ENCODE measurements at places on chromosomes 1 and 21.

DNA sequence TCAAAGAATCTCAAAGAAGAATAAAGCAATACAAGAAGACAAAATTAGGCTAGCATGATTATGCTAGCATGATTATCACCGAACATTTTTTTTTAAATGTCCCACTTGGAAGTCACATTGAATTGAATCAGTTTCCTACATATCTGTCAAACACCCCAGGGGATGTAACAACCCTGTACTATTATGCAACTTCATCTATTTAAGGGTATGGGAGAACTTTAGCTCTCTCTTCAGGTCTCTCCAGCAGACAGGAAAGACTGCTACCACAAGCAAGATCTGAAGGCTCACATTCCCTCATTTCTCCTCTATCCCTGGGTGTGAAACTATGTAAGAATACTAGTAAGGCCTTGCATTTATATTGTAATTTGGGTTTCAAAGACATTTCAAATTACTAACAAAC is 52.8 kb downstream of the EDEM3 start:
- DNase-seq, result no peak

DNA sequence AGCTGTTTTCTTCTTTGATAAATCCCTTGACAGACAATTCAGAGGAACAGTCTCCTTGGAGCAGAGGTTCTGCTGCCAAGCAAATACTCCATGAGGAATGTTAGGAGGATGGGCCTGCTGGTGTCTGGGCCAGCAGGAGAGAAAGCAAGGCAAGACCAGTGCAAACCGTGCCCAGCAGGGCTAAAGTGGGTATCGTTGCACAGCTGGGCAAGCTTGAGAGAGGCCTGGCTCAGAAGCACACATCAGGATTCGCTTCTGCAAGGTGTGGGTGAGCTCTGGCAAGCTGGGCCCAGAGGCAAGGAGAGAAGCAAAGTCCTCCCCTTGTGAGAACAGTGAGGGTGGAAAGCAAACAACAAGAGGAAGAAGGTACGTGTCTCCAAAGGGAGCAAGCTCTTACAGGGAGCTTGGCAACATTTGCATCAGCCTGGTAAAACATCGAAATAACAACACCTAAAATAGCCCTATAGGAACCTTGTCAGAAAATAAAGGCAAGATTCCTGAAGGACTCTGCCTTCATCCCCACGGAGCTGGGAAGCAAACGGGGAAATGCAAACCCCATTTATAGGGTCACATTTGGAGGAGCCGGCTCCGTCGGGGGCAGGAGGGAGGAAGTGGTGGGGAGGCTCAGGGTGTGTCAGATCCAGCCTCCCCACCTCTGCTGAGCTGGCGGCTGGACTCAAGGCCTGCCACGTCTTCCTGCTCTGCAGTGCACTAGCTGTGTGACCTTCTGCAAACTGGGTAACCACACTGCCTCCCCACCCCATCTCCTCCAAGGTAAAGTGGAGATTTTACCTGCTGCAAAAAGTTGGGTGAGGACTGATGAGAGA is 62.3 kb upstream of the HIVEP3 start:
- no peak for DNase-seq

DNA sequence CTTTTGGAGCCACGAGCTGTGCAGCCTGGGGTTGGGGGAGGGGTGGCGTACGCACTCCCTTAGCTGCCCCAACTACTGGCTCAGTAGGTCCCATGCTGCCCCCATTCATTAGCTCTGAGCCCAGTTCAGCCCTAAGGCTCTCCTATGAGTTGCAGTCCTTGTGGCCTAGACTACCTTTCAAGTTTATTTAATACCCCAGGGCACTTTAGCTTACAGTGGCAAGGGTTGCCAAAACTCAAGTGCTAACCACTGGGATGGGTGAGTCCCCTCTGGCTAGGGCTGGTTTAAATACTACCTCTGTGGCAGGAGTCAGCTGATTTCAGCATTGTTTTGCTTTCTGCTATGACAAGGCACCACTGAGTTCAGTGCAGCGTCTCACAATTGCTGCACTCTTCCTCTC is 118.2 kb downstream of the ODF2L start:
- DNase-seq, result no peak

- no peak for DNase-seq
Measured at GRCh38 chr1:17802164-17802563, 47.0 kb downstream of the ACTL8 start.

- peak; percentile 85 for DNase-seq
Measured at GRCh38 chr21:32083197-32083596, 195.7 kb downstream of the MIS18A start.

- no peak for DNase-seq
Measured at GRCh38 chr1:162412002-162412401, at the start of gene SH2D1B. Gene SH2D1B, minus strand, starts transcription at chr1:162412136. Its CDS starts 120 bp downstream, at chr1:162412016.

GRCh38 chr1:76371941-76372340 is 297.4 kb downstream of the ST6GALNAC3 start:
- DNase-seq, result no peak

Measured in NCI-H1436 (cell line).